ENCODE measurements at places on chromosomes 4 and X. TPM values are rescaled to one million over a fixed set of nuclear protein-coding genes. Genes with fewer than 3 reads are reported as not detected.
A peak's percentile ranks its signal among the peaks of the same experiment; 100 is the strongest.

DNA sequence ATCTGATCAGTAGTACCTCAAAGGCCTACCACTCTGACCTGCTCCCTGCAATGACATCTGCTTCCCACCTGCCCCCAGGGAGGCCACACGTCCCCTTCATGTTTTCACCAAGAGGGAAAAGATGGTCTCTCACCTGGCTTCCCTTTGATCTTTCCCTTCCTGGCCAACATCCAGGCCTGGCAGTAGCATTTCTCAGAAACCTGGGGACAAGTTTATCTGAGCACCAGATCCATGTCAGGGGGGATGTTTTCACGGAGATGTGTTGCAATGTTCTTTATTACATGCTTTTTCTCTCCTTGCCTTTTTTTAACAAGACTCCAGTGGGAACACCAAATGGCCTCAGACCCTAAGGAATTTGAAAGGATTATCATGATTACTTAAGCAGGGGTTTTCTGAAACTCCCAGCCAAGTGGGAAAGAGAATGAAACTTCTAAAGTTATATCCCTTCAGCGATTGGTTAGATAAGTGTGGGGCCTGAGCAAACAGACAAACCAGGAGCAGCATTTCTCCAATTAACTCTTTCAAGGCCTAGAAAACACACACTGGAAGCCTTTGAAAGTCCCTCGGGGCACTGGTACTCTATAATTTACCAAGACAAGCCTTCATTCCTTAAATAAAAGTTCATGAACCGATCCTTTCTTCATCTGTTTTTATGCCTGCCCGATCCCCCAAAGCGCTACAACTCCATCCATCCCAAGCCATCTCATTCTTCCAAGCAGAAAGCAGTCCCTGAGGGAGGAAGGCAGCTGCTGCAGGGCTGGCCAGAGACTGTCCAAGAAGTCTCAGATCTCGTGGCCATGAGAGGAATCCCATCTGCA is 94.1 kb downstream of the BCOR start:
- H3K4me1 ChIP-seq: peaks cover 8% of the 10 kb centered on the region
- no peak for DNase-seq
- no peak overlapping the region for H3K27ac ChIP-seq
- H3K4me3 ChIP-seq: no peak overlapping the region

DNA sequence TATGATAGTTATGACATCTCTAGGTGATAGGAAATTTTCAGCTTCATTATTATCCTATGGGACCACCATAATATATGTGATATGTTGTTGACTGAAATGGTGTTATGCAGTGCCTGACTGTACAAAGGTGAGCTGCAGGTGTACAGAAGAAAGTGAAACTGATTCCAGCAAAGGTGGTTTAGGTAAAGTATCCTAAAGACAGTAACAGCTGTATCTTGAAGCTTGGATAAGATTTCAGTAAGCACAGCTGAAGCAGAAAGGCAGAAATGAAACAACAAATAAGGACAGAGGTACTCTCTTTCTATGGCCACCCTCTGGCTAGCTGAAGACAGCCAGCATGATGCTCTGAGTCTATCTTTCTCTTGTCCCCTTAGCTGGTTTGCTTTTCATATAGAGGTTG is 30.0 kb upstream of the PGK1 start:
- no peaks in the 10 kb centered on the region for H3K36me3 ChIP-seq
- no peaks in the 10 kb centered on the region for H3K4me1 ChIP-seq

DNA sequence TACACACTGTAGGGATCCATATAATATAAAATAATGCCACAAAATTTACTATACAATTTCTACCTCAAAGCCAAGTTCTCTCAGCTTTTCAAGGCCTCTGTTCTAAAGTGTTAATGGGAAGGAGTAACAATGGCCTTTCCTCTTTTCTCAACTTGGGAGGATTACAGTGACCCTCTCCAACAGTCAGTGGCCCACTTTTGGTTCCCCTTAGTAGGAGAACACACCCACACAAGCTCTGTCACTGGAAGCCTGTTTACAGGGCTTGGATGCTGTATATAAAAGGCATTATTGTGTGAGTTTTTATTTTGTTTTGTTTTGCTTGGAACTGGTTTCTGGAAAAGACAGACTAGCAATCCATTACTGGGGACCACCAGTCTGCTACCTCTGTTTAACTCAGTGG is 1.8 kb downstream of the ARHGEF6 start:
- no peaks in the 10 kb centered on the region for H3K4me1 ChIP-seq
- H3K27me3 ChIP-seq: no peaks in the 10 kb centered on the region
- H3K4me3 ChIP-seq: no peak overlapping the region
- H3K36me3 ChIP-seq: no peaks in the 10 kb centered on the region

GRCh38 chr4:90798948-90799347 is 671.8 kb downstream of the CCSER1 start:
- DNase-seq: no peak
- no peaks in the 10 kb centered on the region for H3K36me3 ChIP-seq
- no peak overlapping the region for H3K27ac ChIP-seq
- H3K4me1 ChIP-seq: no peaks in the 10 kb centered on the region
- H3K4me3 ChIP-seq: no peak overlapping the region

DNA sequence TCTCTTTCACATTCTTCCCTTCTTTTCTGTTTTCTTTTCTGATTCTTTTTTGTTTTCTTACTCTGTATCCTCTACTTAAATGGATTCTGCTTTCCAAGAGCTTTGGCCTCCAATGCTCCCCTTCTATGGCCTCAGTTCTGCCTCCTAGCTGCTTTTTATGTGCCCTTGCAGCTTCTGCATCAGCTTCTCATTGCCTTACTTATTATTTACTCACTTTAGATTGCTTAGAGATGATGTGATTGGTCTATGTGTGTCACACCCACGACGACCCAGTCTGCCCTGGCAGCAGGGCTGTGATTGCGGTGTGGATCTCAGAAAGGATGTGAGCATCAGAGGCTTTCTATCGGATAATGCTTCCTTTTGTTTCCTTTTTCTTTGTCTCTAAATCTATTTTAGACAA is 71.8 kb upstream of the SMARCA5 start:
- no peaks in the 10 kb centered on the region for H3K27me3 ChIP-seq
- no peak overlapping the region for H3K27ac ChIP-seq
- no peak for DNase-seq
- peaks cover 1% of the 10 kb centered on the region for H3K36me3 ChIP-seq

- no peaks in the 10 kb centered on the region for H3K4me1 ChIP-seq
- no peak overlapping the region for H3K27ac ChIP-seq
- DNase-seq: no peak
- no peak overlapping the region for H3K4me3 ChIP-seq
Measured at GRCh38 chr4:81319657-81320056, 104.6 kb upstream of the PRKG2 start.

GRCh38 chrX:11355259-11355909 is 62.2 kb downstream of the AMELX start:
- no peak overlapping the region for H3K4me3 ChIP-seq
- no peaks in the 10 kb centered on the region for H3K4me1 ChIP-seq
- H3K27ac ChIP-seq: no peak overlapping the region
- H3K27me3 ChIP-seq: no peaks in the 10 kb centered on the region

DNA sequence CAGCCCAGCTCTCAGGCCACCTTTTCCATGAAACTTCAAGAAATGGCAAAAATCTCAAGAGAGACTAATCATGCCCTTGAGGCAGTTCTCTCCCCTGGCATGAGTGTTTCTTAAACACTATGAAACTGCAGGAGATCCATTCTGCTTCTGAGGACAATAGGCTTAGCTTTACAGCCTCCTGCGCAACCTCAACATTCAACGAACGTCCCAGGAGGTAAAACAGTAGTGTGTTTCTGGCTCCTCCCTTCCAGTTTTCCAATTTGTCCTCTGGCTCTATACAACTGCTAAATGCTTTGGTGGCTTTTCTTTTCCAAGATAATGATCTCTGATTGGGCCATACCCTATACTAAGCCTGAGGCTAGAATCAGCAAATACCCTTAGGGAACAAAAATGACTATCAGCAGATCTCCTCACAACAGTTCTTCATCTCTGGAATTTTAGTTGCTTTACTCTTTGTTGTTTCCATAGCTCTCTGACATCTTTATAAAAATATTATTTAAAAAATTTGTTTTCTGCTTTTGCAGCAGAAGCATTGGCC is 87.0 kb upstream of the FAT1 start:
- H3K4me1 ChIP-seq: peaks cover 7% of the 10 kb centered on the region
- no peak for DNase-seq
- no peak overlapping the region for H3K4me3 ChIP-seq
- H3K27ac ChIP-seq: no peak overlapping the region
- no peaks in the 10 kb centered on the region for H3K36me3 ChIP-seq
- no peaks in the 10 kb centered on the region for H3K27me3 ChIP-seq

DNA sequence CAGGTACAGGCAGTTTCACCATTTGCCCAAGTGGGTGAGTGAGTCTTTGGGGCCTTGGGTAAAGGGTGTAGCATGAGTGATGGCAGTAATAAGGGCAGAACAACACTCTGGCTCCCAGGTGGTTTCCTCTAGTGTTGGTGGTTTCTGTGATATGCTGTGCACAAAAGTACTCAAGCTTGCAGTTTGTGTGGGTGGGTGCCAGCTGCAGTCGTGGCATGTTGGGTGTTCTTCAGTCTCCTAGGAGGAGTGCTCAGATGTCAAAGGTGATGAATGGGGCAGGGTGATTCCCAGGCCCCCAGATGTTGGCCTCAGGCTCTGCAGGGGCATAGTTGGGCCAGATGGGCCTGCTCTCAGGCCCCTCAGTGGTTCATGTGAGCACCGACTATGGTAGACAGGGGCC is 166.1 kb upstream of the KLF8 start:
- H3K27ac ChIP-seq: no peak overlapping the region
- no peak for DNase-seq
- H3K4me1 ChIP-seq: no peaks in the 10 kb centered on the region
- H3K36me3 ChIP-seq: no peaks in the 10 kb centered on the region
- H3K27me3 ChIP-seq: no peaks in the 10 kb centered on the region
- H3K4me3 ChIP-seq: no peak overlapping the region

DNA sequence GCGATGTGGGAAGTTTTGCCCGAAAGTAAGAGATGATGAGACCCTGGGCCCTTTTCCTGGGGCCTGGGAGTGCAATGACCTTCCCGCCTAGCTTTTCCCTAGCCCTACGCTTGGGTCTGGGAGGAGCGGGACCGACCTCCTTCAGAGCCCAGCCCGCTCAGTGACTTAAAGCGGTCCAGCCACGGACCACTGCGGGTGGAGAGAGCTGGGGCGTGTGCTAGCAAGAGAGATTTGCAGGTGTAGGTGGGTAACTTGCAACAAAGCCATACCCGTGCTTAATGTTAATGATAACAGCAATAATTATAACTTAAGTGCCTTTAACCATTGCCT is 503 bp upstream of the PDE5A start:
- peaks cover 2% of the 10 kb centered on the region for H3K4me1 ChIP-seq
- H3K27me3 ChIP-seq: no peaks in the 10 kb centered on the region
- H3K4me3 ChIP-seq: peak overlapping the region; percentile 83
- H3K27ac ChIP-seq: no peak overlapping the region
- DNase-seq: no peak

- no peaks in the 10 kb centered on the region for H3K4me1 ChIP-seq
- no peak overlapping the region for H3K4me3 ChIP-seq
- H3K27ac ChIP-seq: no peak overlapping the region
- no peaks in the 10 kb centered on the region for H3K27me3 ChIP-seq
Measured at GRCh38 chr4:46549125-46549524, 159.2 kb upstream of the GABRA2 start.

DNA sequence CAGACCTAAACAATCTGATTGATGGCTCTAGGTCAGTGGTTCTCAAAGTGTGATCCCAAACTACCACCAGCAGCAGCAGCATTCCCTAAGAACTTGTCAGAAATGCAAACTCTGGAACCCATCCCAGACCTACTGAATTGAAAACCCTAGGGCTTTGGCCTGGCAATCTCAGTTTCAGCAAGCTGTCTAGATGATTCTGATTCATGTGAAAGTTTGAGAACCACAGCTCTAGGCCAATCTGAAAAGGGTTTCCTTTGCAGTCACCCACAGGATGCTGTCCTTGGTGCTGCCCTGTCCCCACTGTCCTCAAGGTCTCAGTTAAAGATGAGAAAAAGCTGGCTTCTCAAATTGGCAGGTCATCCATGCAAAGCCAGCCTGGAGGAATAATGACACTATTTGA is 34.8 kb downstream of the SMPX start:
- H3K36me3 ChIP-seq: no peaks in the 10 kb centered on the region
- H3K4me1 ChIP-seq: no peaks in the 10 kb centered on the region
- no peak for DNase-seq
- no peak overlapping the region for H3K4me3 ChIP-seq
- no peaks in the 10 kb centered on the region for H3K27me3 ChIP-seq
- H3K27ac ChIP-seq: no peak overlapping the region

DNA sequence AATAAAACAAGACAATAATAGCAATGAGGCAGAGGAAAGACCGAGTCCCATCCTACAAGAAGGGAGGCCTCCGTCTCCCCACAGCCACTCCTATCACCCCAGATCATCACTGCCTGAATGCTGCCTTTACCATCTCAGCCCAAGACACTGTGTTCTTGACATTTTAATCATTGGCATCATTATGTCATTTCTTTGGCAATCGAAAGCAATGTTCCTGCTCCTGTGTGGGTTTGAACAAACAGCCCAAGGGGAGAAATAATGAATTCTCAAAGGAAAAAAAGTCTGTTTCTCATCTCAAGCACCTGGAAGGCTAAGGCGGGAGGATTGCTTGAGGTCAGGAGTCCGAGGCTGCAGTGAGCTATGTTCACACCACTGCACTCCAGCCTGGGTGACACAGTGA is 73.0 kb upstream of the ACSL1 start:
- H3K27ac ChIP-seq: no peak overlapping the region
- no peaks in the 10 kb centered on the region for H3K36me3 ChIP-seq
- no peaks in the 10 kb centered on the region for H3K4me1 ChIP-seq
- DNase-seq: no peak
- no peaks in the 10 kb centered on the region for H3K27me3 ChIP-seq

- no peak overlapping the region for H3K4me3 ChIP-seq
- H3K27me3 ChIP-seq: no peaks in the 10 kb centered on the region
- no peaks in the 10 kb centered on the region for H3K36me3 ChIP-seq
- H3K27ac ChIP-seq: no peak overlapping the region
Measured at GRCh38 chrX:70169281-70169680, 8.0 kb upstream of the DGAT2L6 start.

TRPC5OS gene
- polyA plus RNA-seq: not detected

CSAG3 gene
- not detected for polyA plus RNA-seq

ADH1B gene
- not detected for polyA plus RNA-seq

TMPRSS11D gene
- 0.26 TPM for polyA plus RNA-seq

NOA1 gene
- 15.5 TPM for polyA plus RNA-seq

FAM200B gene
- 15.6 TPM for polyA plus RNA-seq

SYTL4 gene
- polyA plus RNA-seq: 0.87 TPM

COL4A6 gene
- 18.8 TPM for polyA plus RNA-seq

OPRPN gene
- polyA plus RNA-seq: not detected

TLL1 gene
- 1.5 TPM for polyA plus RNA-seq
